H9 (cell line): ENCODE measurements at places on chromosomes 16 and 17. TPM values are rescaled to one million over a fixed set of nuclear protein-coding genes. Genes with fewer than 3 reads are reported as not detected.

DNA sequence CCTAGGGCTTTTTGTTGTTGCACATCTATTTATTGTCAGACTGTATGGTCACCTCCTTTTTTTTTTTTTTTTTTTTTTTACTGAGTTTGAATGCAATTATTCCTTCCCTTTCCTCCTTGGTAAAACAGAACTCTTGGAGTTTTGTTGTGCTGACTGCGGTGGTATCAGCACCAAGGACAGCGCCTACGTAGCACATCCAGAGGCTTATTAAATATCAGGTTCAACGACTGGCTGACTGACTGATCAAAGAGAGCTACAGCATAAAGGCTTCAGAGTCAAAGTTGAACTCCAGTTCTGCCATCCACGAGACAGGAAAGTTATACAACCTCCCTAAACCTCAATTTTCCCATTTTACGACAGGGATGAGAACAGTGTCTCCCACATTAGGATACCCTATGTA, 86.1 kb upstream of the RBFOX1 start:
- no peaks in the 10 kb centered on the region for H3K4me1 ChIP-seq
- no peaks in the 10 kb centered on the region for H3K36me3 ChIP-seq
- no peak overlapping the region for H3K4me3 ChIP-seq
- H3K27me3 ChIP-seq: no peaks in the 10 kb centered on the region
- no peak overlapping the region for H3K27ac ChIP-seq

DNA sequence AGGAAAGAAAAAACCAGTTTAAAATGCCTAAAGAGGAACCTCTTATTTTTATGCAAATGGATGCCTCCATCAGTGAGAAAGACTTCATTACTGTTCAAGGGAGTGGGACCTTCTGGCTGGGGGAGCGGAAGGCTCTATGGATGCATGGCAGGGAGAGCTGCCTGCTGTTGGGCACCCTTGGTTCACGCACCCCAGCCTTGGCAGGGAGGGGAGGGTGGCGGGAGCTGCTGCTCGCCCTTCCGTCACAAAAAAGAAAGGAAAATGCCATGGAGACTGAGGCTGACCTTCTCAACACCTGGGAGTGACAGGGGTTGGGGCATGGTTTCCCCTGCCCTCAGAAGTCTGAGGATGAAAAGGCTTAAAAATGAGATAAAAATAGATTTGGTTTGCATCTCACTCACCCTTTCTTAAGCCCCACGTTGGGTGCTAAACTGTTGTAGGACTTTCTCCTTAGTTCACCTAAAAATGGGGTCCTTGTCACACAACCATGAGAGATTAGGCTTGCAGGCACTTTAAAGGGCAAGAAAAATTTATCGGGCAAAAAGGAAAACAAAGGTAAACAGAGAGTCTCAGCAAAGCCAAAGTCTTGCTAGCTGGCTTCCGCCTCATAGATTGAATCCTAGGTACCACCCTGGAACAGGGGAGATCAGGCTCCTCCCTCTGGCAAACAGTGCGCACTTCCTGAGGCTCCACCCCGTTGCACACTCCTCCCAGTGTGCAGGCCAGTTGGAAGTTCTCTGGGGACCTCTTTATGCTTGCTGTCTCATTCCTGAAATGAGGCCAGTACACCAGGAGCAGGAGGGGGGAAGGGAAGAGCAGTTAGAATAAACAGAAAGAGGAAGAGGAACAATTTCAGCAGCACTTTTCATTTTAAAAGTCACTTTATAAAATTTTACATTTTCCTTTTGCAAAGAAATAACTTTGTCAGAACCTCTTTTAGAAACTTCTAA, 31.6 kb downstream of the PHKB start:
- H3K27ac ChIP-seq: no peak overlapping the region
- DNase-seq: no peak
- peaks cover 39% of the 10 kb centered on the region for H3K36me3 ChIP-seq
- no peak overlapping the region for H3K4me3 ChIP-seq
- no peaks in the 10 kb centered on the region for H3K27me3 ChIP-seq
- H3K4me1 ChIP-seq: peaks cover 9% of the 10 kb centered on the region; the same call in 1 of the 2 replicates

- peaks cover 6% of the 10 kb centered on the region; the same call in 1 of the 2 replicates for H3K36me3 ChIP-seq
- no peak for DNase-seq
- peaks cover 3% of the 10 kb centered on the region; the same call in 1 of the 2 replicates for H3K4me1 ChIP-seq
- no peak overlapping the region for H3K4me3 ChIP-seq
Observed at GRCh38 chr17:4634976-4635375, 6.5 kb downstream of the ALOX15 start.

DNA sequence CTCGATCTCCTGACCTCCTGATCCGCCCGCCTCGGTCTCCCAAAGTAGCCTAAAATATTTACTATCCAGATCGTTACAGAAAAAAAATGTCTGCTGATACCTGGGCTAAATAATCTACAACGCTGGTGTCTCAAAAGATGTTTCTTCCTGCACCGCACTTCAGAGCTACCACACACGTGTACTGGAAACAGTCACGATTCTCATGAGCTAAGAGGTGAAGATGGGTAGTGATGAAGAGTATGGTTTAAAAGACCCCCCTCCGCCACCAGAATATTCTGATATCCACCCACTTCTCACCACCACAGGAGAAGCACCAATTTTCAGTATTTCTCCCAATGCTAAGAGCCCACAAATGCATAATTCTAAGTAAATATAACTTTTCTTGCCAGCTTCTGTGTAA, 50.2 kb downstream of the SMG6 start:
- H3K27ac ChIP-seq: no peak overlapping the region
- H3K4me1 ChIP-seq: no peaks in the 10 kb centered on the region
- H3K27me3 ChIP-seq: no peaks in the 10 kb centered on the region
- H3K36me3 ChIP-seq: peaks cover 26% of the 10 kb centered on the region
- no peak overlapping the region for H3K4me3 ChIP-seq

Gene TNRC6C
- 24.7 and 25.7 TPM in 2 replicates for total RNA-seq

Gene KRTAP16-1
- not detected in 2 replicates for total RNA-seq
